DMS79 (cell line): ENCODE measurements at places on chromosomes 1 and 21.

GRCh38 chr1:30102605-30103004, 620.8 kb downstream of the MATN1 start:
- no peak for DNase-seq

DNA sequence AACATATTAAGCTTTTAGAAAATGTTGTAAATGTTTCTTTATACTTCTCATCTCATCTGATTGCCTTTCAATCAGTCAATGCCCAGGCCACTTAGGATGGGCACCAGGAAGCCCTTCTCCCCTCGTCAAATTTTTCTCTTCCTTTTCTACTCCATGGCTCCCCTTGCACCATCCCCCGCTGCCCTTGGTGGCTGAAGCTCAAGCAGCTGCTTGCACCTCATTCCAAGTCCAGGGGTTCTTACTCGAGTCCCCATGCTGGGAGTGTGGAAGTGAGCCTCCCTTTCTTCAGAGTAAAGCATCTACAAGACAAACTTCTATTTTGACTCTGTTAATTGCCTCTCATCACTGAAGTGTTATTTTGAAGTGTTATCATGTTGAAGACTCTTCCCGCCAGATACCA, 39.7 kb upstream of the KRTAP11-1 start:
- no peak for DNase-seq

- DNase-seq, result no peak
These were observed 96.2 kb downstream of the RNF220 start for GRCh38 chr1:44501047-44501890.

DNA sequence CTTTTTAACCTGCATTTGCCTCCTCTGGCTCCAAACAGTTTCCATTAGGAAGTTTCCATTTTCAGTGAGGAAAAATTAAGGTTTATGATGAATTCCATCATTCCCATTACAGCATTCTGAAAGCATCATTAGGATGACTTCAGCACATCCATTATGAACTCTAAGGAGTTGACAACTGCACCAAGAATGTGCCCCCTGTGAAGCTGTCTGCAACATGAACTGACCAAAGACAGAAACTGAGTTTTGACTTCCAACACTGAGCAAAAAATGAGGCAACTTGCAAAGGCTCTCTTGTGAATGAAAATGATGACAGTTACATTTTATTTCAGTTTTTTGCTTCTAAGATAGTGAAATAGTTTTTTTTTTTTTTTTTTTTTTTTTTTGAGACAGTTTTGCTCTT, 18.3 kb upstream of the KCNE1 start:
- no peak for DNase-seq

DNA sequence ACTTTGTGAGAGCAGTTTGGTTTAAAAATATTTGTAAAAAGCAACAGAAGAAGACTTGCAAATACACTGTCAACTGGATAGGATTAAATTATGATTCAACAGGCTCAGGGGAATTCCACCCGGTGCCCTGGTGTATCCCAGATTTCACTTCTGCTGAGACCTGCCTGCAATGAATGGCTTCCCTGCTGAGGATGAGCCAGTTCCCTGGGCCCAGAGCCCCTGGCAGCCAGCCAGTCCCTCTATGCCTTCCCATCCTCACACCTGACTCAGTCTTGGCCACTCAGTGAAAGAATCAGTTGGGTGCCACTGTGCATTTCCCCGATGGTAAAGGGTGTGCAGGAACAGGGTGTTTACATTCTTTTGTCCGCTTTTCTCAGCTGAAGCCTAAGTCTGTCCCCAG, 64.4 kb downstream of the KCTD3 start:
- no peak for DNase-seq

- DNase-seq, result no peak
These were observed 211.0 kb downstream of the PATJ start for GRCh38 chr1:61953076-61953789.

- peak; percentile 95 for DNase-seq
These were observed 55.3 kb downstream of the NME7 start for GRCh38 chr1:169312084-169312954.

DNA sequence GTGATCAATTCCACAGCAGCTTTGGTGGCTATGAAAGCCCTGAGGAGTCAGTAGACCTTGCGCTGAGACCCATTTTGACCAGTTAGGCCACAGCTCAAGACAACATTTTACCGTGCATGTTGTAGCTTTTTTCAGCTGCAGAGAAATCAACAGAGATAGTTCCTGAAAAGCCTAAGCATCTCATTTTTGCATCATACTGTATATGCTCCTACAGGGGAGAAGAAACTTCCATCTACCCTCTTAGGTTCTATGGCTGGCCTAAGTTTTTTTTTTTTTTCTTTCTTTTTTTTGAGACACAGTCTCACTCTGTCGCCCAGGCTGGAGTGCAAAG, 24.8 kb upstream of the EYA3 start:
- no peak for DNase-seq

GRCh38 chr1:218524526-218524925, 179.4 kb downstream of the TGFB2 start:
- DNase-seq, result no peak

DNA sequence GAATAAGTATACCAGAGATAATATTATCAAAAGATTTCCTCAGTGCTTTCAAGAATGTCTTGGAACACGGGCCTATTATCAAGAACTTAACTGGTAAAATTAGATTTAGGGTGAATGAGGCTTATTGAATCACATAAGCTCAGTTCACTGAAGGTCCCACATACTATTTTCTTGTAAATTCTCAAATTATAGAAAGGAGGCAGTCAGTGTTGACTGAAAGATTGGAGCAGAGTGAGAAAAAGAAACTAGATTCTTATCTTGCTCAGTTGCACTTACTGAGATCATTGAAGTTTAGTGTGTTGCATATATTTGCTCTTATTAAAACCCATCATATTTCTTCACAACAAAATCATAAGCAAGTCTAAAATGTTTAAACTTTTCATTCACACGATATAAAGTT, 3.9 kb upstream of the RGS1 start:
- DNase-seq, result no peak

GRCh38 chr1:59672851-59673572, 141.7 kb upstream of the HOOK1 start:
- no peak for DNase-seq

- no peak for DNase-seq
These were observed 111.7 kb upstream of the IRF2BP2 start for GRCh38 chr1:234721476-234722269.

DNA sequence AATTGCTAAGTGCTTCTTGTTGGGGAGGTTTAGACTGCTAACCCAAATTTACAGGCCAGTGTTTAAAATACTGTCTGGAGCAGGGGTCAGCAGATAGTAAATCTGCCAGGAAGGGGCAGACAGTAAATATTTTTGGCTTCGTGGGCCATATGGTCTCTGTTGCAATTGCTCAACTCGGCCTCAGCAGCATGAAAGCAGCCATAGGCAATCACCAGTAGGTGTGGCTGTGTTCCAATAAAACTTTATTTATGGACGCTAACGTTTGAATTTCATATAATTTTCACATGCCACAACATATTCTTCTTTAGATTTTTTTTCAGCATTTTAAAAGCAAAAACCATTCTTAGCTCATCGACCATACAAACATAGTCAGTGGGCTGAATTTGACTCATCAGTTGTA, 172.7 kb downstream of the BRINP2 start:
- DNase-seq, result no peak

DNA sequence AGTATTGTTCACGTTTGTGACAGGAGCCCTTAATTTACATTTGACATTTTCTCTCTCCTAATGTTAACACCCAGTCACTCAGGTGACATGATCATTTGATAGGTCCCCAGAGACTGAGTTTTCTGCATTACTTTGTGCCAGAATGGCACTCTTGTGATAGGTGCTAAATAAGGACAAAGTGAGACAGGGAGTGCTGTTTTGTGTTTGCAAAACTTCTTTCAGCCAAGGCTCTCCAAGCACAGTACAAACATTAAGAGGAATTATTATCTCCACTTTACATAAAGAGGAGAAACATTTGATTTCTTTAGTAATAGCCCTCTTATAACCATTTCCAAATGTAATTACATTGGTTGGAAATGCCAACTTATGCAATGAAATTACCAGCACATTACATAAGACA, 355.2 kb downstream of the NTNG1 start:
- peak; percentile 28 for DNase-seq

- no peak for DNase-seq
These were observed at the start of gene B3GALT5 for GRCh38 chr21:39612233-39613040. Gene B3GALT5 (plus strand): TSS chr21:39612940. CDS start chr21:39660560, 47,620 bp downstream.

DNA sequence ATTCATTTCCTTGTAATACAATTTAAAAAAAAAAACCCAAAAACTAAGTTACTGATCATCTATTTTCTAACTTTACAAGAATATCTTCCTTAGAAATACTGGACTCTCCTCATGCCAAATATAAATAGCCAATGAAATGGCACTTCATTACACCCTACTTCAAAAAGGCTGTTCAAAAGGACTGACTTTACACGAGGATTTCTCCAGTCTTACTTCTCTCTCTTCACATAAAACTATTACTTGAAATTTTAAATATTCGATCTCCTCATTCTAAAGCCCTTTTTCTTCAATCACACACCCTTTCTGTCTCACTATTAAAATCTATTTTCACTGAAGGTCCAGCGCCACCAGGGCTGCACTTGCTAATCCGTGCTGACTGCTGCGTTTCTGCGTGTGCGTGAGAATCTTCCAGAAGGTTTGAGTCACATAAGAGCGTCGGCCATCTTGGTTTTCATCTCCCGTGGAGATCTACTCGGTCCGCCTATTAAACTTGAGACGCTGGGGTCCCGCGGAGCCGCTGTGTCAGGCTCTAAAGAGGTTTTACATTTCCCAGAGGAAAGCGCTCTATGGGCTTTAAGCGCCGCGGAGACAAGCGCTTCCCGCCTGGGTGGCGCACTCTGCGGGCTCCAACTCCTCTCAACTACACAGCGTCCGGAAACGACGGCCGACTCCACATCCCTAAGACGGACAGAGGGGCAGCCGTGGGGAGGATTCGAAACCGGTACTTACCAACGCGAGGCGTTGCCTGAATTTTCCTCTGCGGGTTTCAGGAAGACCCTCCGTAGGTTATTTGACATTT, 631 bp downstream of the LRIF1 start:
- peak; percentile 50 for DNase-seq

- DNase-seq, result no peak
These were observed 1048.3 kb downstream of the AMY1C start for GRCh38 chr1:104797982-104798381.

DNA sequence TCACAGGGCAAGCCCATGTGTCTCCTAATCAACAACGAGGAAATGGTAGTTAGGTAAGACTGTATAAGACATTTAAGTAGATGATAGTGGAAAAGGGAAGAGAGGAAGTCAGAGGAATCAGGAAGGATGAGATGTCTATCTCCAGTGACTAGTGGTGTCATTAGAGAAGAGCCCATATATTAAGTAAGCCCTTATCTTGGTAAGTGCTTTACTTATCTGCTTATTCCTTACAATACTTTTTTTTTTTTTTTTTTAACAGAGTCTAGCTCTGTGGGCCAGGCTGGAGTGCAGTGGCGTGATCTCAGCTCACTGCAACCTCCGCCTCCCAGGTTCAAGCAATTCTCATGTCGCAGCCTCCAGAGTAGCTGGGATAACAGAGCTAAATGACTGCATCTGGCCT, 29.5 kb downstream of the RNF11 start:
- DNase-seq, result no peak

GRCh38 chr1:165408518-165408917, 36.4 kb downstream of the RXRG start:
- no peak for DNase-seq

GRCh38 chr1:3161176-3161840, 92.3 kb downstream of the PRDM16 start:
- no peak for DNase-seq

DNA sequence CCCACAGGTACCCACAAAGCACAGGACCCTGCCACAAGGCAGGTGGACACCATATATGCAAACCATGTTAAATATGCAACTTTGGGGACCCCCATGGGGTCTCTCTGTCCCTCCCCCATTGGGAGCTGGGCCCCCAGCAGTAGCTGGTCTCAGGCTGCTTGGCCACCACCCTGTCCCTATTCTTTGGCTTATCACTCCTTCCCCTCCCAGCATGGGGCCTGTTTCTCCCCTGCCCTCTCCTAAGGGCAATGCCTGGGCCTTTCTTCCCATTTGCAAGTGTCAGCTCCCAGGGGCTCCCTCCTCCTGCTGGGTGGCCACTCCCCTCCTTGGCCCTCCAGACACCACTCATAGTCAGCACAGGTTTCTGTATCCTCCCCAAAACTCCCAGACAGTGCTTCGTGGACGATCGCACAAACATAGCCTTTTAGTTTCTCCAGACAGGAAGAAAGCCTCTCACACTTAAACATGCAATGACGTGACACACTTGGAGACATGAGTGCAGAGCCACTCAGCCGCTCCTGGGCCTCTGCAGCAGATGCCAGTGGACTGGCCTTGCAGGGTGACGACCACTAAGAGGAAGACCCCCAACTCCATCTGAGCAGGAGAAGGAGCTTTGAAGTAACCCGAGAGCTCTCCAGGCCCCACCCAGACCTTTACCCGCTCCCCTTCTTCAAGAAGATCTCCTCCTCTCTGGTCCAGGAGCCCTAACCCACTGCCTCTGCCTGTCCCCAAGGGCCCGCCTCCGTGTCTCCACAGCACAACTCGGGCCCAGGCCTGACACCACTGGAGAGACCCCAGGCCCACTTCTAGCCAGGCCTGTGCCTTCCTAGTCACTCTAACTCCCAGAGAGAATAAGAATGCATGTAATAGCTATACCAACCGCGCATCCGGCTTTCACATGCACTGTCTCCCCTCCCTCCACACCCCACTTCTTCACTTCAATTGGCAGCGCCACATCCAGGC, 22.9 kb downstream of the CITED4 start:
- DNase-seq, result no peak

DNA sequence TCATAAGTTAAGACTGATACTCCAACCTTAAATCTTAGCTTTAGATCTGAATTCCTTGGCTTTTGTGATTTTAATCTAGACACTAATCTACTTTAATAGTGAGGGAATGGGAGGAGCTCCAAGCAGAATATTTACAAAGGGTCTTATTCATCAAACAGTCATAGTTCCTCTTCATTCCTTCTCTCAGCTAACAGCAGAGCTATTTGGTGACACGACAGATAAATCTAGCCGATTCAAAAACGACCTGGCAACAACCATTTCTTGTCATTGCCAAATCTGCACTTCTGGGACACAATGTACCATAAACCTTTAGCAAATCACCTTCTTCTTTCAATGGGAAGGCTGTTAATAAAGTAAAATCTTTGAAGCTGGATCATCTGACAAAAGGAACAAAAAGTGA, 52.8 kb upstream of the FOXD3 start:
- no peak for DNase-seq

- no peak for DNase-seq
These were observed 1.5 kb upstream of the PLA2G2D start for GRCh38 chr1:20120796-20121195.
